ENCODE measurements at places on chromosomes 12 and 14.

- DNase-seq = no peak
Observed at GRCh38 chr12:92436856-92437255, 265.9 kb upstream of the PLEKHG7 start.

- DNase-seq = no peak
Observed at GRCh38 chr12:32475724-32476123, 76.4 kb downstream of the FGD4 start.

GRCh38 chr14:103448097-103448496 lies 62.9 kb downstream of the MARK3 start:
- no peak for DNase-seq

- no peak for DNase-seq
Observed at GRCh38 chr14:72888636-72889201, 5.2 kb downstream of the DPF3 start.

- DNase-seq = no peak
Observed at GRCh38 chr14:77542421-77543239, 44.0 kb upstream of the ISM2 start.

DNA sequence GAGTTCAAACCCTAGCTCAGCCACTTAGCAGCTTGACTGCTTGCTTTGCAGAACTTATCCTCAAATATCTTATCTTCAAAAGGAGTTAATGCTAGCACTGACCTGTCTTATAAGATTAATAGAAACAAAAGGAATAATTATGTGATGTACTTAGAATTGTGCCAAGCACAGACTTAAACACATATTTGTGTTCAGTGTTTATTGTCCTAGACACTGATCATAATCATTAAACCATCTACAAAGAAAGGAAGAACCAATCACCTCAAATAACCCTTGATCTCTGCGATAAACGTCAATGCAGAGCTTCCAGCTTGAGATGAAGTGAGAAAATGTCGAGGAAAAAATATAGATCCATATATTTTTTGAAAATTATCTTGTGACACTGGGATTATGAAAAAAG lies 73.1 kb downstream of the ATXN7L3B start:
- DNase-seq = no peak

DNA sequence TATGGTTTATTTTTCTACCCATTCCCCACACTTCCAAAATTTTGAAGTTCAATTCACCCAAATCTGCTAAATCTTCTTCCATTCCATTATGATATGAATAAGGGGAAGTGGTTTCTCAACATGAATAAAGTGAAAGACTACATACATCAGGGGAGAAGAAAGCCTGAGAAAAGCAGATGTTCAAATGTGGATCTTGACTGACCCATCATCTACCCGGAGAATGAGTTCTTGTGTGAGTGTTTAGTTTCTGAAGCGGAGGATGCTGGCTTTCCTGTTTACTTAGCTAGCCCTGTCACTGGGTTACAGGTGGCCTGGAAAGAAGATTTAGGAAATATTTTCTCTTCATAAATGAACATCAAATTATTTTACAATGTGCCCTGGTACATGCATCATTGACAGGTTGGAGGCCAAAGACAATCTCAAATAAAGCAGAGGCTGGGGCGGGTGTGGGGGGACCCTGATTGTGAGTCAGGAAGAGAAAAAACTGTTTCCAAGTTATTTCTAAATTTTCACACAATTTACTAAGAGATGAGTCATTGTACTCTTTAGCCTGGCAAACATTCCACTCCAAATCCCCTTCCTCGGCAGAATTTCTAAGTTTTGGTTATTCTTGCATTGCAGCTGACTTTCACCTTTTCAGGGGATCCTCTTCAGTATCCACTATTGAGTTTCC lies 135.6 kb downstream of the SLC25A21 start:
- no peak for DNase-seq

DNA sequence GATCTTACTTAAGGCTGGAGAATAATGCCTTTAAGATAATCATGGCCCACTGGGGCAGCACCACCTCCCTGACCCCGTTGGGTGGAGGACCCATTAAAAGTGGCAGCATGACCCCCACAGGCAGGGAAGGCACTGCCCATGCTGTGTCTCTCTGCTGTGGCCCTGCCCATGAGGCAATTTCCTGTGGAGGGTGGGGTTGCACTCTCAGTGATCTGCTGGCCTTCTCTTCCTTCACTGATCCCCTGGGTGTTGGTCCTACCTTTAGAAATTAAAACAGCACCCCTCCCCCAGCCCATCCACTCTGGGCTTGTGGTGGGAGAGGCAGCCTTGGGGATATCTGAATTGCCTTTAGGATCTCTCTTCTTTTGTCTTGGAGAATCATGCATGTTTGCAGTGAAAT lies 17.3 kb downstream of the KLRK1 start:
- no peak for DNase-seq

DNA sequence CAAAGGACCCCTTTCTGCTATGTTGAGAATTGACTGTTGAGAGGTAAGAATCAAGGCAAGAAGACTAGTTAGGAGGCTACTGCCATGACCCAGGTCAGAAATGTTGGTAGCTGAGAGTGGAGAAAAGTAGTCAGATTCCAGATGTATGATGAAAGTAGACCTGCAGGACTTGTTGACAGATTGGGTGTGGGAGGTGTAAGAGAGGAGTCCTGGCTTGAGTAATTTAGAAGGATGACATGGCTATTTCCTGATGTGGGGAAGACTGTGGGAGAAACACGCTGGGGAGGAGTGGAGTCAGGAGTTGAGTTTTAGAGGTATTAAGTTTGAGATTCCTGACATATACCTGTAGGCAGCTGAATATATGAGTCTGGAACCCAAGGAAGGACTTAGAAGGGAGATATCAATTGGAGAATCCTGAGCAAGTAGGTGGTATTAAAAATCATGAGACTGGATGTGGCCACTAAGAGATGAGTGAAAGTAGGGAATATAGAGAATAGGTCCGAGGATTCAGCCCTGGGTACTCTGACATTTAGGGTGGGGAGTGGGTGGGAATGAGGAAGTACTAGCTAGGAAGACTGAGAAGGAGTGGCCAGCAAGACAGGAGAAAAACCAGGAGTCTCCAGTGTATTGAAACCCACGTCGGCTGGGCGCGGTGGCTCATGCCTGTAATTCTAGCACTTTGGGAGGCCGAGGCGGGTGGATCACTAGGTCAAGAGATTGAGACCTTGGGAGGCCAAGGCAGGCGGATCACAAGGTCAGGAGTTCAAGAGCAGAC lies 12.6 kb upstream of the DDX47 start:
- DNase-seq = no peak

DNA sequence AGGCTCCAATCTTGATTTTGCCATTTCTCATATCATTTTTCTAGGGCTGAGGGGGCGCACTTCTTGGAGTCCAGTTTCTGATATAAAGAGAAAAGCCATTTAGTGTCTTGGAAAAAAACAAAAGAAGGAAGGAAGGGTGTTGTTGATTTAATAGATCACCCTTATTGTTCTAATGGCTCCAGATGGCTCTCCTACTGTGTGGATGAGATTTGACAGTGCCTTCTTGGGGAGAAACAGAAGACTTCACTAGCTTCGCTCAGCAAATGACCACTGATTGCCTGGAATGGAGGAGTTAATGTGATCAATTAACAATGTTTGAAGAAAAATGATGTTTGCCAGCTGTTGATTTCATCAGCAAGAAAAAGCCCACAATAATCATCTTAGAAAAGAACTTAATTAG lies 216.2 kb downstream of the APAF1 start:
- DNase-seq = no peak

- DNase-seq = no peak
Observed at GRCh38 chr12:49895773-49896172, 7.9 kb downstream of the FAIM2 start.

DNA sequence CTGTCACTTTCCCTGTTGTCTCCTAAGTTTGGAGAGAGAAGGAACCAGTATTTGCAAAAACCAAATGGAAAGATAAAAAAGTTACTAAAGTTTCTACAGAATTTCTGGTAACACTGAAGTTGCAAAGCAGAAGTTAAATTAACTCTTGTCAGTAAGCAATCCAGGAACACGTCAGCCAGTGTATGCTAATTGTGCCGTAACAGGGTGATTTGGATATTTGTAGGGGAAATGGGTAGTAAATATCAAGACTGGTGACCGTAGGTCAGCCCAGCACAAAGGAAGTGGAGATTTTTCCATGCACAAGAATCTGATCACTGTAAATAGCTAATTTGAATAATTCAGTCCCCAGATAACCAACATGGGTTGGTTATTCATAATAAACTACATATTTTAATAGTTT lies 2.3 kb downstream of the CDKN1B start:
- no peak for DNase-seq

- no peak for DNase-seq
Observed at GRCh38 chr12:106926657-106927056, 29.1 kb upstream of the TMEM263 start.

Data from NCI-H2171 treated with DMSO at 0.1 percent for 48 hours (cell line).